ENCODE measurements at places on chromosomes 13 and 19. TPM values are rescaled to one million over a fixed set of nuclear protein-coding genes. Genes with fewer than 3 reads are reported as not detected.

DNA sequence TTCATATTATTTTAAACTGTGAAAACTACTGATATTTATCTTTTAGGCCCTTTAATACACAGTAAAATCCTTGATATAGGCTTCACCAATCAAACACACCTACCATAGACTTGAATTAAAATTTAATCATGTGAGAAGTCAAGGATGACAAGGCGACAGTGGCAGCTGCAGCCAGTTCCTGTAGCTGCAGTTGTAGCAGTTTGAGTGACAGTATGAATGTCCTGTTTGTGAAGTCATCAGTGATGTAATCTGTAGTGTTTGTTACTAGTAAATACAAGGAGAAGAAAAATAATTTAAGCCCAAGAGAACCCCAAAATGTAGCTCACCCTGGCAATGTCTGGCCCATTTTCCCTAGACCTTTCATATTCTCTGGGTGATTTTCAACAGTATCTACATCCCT lies 897.0 kb downstream of the SLITRK6 start:
- H3K27ac ChIP-seq, result no peak overlapping the region
- H3K4me3 ChIP-seq, result no peak overlapping the region
- no peak for DNase-seq
- no peaks in the 10 kb centered on the region for H3K4me1 ChIP-seq
- H3K36me3 ChIP-seq, result no peaks in the 10 kb centered on the region

GRCh38 chr19:21883516-21883915 lies 47.5 kb upstream of the ZNF43 start:
- no peaks in the 10 kb centered on the region for H3K4me1 ChIP-seq
- no peak overlapping the region for H3K27ac ChIP-seq
- no peaks in the 10 kb centered on the region for H3K36me3 ChIP-seq
- no peaks in the 10 kb centered on the region for H3K27me3 ChIP-seq
- no peak for DNase-seq

The CLEC4G gene
- not detected for total RNA-seq

- no peaks in the 10 kb centered on the region for H3K36me3 ChIP-seq
- H3K27ac ChIP-seq, result no peak overlapping the region
- DNase-seq, result no peak
These were observed 30.9 kb downstream of the ALOX5AP start for GRCh38 chr13:30766231-30766630.

DNA sequence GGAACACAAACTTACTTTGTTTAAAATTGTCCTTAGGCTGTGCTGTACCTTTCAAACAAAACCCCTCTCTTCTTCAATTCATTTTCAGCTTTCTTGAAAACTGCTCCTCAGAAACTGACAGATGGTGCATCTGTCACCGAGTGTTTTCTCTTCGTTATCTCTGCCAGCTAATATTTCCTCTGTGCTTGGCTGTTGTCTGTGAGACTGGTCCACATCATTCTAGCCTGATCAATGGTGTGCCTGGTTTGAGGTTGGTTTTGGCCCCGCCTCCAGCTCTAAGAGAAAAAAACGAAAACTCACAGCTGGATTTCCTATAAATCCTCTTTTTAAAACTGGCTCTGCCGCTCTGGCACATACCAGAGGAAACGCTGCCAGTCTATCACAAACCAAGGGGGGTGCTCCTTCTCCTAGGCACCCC lies 79.7 kb downstream of the STARD13 start:
- no peak overlapping the region for H3K4me3 ChIP-seq
- no peaks in the 10 kb centered on the region for H3K27me3 ChIP-seq
- peaks cover 49% of the 10 kb centered on the region for H3K4me1 ChIP-seq
- H3K36me3 ChIP-seq, result peaks cover 45% of the 10 kb centered on the region
- DNase-seq, result no peak

Data from MCF 10A (cell line).